ENCODE measurements at places on chromosomes 1 and 21.
A peak's percentile ranks its signal among the peaks of the same experiment; 100 is the strongest.

DNA sequence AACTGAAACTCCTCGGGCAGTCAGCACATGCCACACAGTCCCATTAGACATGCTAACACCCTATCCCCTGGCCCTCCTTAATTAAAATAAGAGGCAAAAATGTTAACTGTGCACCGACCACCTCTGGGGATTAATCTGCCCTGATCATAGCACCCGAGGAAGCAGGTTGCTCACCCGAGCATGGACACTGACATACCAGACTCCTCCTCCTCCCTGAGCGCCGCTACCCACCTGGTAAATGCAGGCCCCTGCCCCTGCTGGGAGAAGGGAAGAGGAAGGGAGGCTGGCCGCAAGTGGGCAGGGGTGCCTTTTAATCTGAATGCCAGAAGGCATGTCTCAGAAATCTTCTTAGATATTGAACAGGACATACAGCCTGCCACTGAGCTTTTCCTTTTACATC is 360.9 kb downstream of the RRAGC start:
- DNase-seq: no peak

- DNase-seq: no peak
Observed at GRCh38 chr1:12555411-12556367, 62.3 kb downstream of the DHRS3 start.

GRCh38 chr1:151716771-151717631 is at the start of gene CELF3:
Gene CELF3, minus strand, starts transcription at chr1:151716803. Its CDS starts 783 bp downstream, at chr1:151716020.
- no peak for DNase-seq

- DNase-seq: no peak
Observed at GRCh38 chr1:186465946-186466345, 5.0 kb upstream of the PDC start.

- no peak for DNase-seq
Observed at GRCh38 chr1:83997631-83998030, 1.3 kb downstream of the TTLL7 start.

GRCh38 chr1:227764019-227764391 is 28.8 kb downstream of the SNAP47 start:
- DNase-seq: no peak

GRCh38 chr21:25573409-25574206 is 33.7 kb downstream of the MRPL39 start:
- DNase-seq: peak; percentile 73

DNA sequence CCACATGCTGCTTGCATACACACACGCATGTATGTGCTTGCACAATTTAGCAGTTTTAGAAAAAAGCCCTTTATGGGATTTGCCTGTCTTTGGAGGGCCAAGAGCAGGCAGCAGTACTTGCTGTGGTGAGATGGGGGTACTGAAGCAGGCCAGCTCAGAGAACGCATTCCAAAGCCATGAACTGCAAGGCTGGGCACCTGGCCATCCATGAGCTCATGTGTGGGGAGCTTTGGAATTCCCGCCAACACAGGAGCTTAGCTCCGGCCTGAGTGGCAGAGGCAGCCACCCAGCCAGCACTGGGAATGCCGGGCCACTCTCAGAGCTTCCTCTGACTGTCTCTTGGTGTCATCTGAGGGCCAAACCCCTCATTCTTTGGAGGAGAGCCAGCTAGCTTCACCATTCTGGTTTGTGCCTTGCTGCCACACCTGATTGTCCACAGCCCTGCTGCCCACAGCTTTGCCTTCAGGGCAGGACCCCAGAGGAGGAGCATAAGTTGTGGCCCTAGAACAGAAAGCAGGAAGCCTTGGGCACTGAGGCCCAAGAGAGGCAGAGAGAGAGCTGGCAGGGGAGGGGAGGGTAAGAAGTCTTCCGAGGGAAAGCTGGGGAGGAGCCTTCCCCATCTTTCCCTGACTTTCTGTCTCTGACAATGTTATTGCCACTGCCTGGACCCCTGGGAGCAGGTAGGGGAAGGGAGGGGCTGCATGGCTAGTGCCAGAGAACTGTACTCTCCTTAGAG is 92.1 kb upstream of the POU3F1 start:
- DNase-seq: no peak

GRCh38 chr1:113912594-113913311 is 7.6 kb downstream of the DCLRE1B start:
- DNase-seq: no peak

- DNase-seq: no peak
Observed at GRCh38 chr1:204398197-204399125, 13.2 kb downstream of the PPP1R15B start.

DNA sequence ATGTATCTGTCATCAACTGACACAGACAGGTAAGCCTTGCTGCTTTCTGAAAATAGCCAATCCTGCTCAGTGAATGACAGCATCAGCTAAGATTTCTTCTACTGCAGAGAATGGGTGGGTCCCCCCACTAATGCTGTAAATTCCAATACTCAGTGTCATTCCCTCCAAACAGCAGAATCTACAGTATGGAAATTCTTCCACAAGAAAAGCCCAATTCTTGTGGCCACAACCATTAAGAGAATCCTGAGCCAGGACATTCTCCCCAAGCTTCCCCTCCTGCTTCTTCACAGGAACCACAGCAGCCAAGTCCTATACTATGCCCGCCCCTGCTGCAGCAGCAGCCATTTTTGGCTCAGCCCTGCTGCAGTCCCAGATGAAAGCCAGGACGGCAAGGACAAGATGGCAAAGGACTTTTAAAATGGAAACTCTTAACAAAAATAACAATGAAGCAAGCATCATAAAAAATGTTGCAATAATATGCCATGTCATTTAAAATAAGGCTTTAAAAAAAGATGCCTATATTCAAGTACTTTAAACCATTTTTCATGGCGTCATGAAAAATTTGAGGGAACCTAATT is 26.8 kb downstream of the EIF4G3 start:
- no peak for DNase-seq

DNA sequence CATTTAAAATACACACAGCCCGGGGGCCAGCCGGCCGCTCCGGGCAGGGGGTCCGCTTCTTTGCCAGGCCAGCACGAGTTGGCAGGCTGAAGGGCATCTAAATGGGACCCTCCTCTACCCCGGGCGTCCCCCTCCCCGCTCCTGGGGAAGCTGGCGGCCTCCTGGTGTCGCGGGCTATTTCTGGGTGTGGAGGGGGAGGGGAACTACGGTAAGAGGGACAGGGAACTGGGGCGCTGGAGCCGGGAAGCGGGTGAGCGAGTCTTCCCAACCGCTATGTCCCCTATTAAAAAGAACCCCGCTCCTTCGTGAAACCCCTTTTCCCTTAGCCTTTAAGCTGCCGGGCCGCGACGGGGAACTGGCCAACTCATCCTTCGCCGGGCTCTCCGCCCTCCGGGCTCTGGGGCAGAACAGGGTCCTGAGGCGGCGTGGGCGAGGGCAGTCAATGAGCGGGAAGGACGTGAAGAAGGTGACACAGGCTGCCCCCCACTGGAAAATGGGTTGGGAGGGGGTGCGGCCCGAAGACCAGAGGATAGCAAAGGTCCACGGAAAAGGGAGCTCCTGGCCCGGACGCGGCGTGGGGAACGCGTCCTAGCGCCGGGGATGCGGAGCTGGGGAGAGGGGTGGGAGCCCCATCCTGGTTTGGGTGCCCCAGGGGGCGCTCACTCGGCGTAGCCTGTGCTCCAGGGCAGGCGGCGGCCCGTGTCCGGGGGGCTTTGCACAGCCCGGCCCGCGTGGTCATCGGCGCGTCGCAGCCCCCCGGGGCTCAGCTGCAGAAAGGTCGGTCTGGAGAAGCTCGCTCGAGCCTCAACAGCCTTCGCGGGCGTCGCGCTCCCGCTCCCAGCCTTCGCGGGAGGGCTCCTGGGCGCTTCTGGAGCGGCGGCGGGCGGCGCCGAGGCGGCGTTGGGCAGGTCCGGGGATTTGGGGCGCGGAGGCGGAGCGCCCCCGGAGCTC is 544 bp downstream of the PPM1J start:
- no peak for DNase-seq

- DNase-seq: no peak
Observed at GRCh38 chr1:18452550-18452949, 28.2 kb upstream of the KLHDC7A start.

DNA sequence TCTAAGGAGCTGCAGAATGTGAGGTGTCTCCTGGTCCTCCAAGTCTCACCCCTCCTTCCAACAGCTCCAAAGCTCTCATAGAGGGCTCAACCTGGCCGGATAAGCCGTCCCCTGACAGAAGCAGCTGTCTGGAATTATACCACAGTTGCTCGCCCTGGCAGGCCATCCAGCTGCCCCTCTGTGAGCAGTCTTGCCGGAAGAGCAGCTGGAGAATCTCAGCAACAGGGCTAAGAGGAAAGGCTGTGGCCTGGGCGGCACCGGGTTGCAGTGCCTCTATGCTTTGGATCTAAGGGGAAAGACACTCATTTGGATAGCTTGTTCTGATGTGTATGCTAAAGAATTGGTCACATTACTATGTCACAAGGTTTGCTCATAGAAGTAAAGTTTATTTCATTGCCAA is 12.4 kb downstream of the TMCC2 start:
- DNase-seq: no peak

Data from stimulated activated CD4-positive, alpha-beta T cell treated with anti-CD3 and anti-CD28 coated beads, Interleukin-15, amount 100 ng/mL, for 48 hours (primary cell).